ENCODE measurements at places on chromosomes 2 and 18.

- H3K36me3 ChIP-seq, result peaks cover 13% of the 10 kb centered on the region
- no peak overlapping the region for H3K27ac ChIP-seq
- no peak for DNase-seq
- H3K27me3 ChIP-seq, result peaks cover 9% of the 10 kb centered on the region
These were observed 164.6 kb downstream of the TPO start for GRCh38 chr2:1577846-1578245.

- H3K36me3 ChIP-seq, result no peaks in the 10 kb centered on the region
- peaks cover 9% of the 10 kb centered on the region for H3K27me3 ChIP-seq
These were observed 106.9 kb upstream of the CD302 start for GRCh38 chr2:159904959-159905305.

DNA sequence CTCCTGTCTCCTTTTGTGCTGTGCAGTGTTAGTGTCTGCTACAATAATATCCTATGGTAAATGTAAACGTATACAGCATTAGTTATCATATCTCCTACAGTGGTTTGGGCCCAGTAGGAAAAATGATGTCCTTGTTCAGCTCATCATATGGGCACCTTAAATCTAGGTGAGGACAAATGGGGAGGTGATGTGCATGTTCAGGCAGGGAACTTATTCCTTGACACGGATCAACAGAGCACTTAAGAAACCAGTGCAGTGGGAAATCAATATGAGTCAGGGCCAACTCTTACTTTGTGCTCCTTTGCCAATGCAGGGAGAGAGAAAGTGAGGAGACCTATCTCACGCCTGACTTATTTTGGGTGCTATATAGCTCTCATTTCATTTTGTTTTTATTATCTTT, 76.4 kb downstream of the KLHL14 start:
- peaks cover 4% of the 10 kb centered on the region for H3K4me1 ChIP-seq
- H3K4me3 ChIP-seq, result no peak overlapping the region
- H3K27ac ChIP-seq, result no peak overlapping the region
- H3K36me3 ChIP-seq, result no peaks in the 10 kb centered on the region

- peaks cover 14% of the 10 kb centered on the region for H3K4me1 ChIP-seq
- peak overlapping the region; percentile 36 for H3K27ac ChIP-seq
- no peaks in the 10 kb centered on the region for H3K36me3 ChIP-seq
- H3K4me3 ChIP-seq, result no peak overlapping the region
These were observed 158.3 kb downstream of the GLI2 start for GRCh38 chr2:120893811-120894584.

DNA sequence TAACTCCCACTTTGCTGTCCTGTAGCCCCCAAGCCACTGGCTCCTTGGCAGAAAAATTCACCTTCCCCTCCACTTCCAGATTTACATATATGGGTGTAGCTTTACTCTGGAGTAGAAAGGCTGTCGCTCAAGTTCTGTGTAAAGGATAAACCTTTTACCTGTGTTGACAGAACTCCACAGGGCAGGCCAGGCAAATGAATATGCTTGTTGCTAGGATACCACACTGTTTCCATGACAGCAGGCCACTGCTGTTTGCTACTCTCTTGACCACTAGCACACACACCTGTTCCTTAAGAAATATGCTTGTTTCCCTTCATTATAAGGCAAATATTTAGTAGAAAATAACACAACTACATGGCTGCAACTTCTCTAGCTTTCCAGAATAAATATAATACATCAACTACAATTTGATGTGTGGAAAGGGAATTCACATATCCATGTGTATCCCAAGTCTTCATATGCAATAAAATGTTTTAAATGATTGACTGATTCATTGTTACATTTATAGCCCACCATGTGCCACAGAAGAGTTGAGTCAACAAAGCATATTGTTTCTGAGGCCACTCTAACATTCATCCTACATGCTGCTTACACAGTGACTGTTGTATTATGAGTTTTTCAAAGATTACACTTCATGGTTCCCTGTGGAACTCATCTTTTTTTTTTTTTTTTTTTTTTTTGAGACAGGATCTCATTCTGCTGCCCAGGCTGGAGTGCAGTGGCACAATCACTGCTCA, 56.2 kb upstream of the ROCK1 start:
- no peak overlapping the region for H3K4me3 ChIP-seq
- no peaks in the 10 kb centered on the region for H3K4me1 ChIP-seq
- H3K36me3 ChIP-seq, result no peaks in the 10 kb centered on the region
- no peak overlapping the region for H3K27ac ChIP-seq

DNA sequence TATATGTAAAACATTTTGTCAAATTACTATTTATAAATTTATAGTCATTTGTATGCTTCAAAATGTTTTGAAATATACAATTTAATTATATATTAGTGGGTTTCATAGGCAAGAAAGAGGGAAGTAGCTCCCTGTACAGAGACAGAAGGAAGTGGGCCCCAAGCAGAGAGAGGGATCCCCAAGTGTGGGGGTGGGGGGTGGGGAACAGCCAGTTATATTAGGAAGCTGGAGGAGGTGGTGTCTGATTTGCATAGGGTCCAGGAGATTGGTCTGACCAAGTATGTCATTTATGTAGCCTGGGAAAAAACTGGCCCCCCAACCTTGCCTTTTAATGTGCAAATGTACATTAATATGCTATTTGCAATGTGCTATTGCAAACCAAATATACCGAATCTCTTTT, 76.5 kb upstream of the ZSWIM2 start:
- H3K4me3 ChIP-seq, result no peak overlapping the region
- no peak for DNase-seq
- no peaks in the 10 kb centered on the region for H3K27me3 ChIP-seq
- no peaks in the 10 kb centered on the region for H3K36me3 ChIP-seq
- H3K4me1 ChIP-seq, result peaks cover 14% of the 10 kb centered on the region

GRCh38 chr2:109253217-109253616, 124.2 kb downstream of the SH3RF3 start:
- no peak overlapping the region for H3K4me3 ChIP-seq
- peaks cover 2% of the 10 kb centered on the region for H3K27me3 ChIP-seq
- DNase-seq, result no peak
- no peak overlapping the region for H3K27ac ChIP-seq

DNA sequence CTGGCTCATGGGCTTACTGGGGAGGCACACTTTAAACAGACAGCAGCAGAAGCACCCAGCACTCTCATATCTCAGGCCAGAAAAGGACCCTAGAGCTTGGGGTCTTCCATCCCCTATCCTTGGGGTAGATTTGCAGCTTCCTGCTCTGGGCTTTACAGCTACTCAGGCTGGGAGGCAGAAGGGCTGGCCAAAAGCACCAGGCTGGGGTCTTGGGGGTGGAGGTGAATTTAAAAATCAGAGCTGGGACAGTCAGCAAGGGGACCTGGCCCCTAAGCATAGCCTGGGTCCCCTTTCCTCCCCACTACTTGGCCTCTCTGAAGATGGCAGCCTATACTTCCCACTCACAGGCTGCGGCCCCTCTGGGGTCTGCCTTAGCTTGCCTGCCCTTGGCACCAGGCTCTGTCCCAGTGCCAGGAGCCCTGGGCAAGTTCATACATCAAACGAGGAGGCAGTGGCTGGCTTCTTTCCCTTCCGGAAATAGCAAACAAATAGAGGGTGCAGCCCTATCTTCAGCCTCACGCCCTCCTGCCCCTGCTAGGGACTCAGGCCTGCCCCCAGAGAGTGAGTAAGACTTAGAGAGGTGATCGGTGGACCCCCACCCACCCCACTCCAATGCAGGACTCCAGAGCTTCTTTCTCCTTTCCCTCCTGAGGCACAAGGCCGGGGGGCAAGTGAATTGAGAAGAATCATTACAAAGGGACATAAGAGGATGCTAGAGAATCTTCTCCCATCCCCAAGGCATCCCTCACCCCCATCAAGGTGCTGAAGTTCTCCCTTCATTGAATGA, 26.0 kb upstream of the TNS1 start:
- H3K4me3 ChIP-seq, result no peak overlapping the region
- no peak overlapping the region for H3K27ac ChIP-seq
- DNase-seq, result no peak
- peaks cover 8% of the 10 kb centered on the region for H3K4me1 ChIP-seq
- no peaks in the 10 kb centered on the region for H3K36me3 ChIP-seq
- H3K27me3 ChIP-seq, result peaks cover 25% of the 10 kb centered on the region

GRCh38 chr18:77676910-77677309, 427.3 kb downstream of the GALR1 start:
- H3K27me3 ChIP-seq, result peaks cover under 1% of the 10 kb centered on the region
- no peak overlapping the region for H3K27ac ChIP-seq
- H3K36me3 ChIP-seq, result peaks cover 4% of the 10 kb centered on the region
- peaks cover 22% of the 10 kb centered on the region for H3K4me1 ChIP-seq

- H3K36me3 ChIP-seq, result peaks cover 23% of the 10 kb centered on the region
- H3K4me3 ChIP-seq, result no peak overlapping the region
- peak overlapping the region; percentile 61 for H3K27ac ChIP-seq
- DNase-seq, result no peak
- H3K4me1 ChIP-seq, result peaks cover 88% of the 10 kb centered on the region
These were observed 17.0 kb downstream of the SMAD7 start for GRCh38 chr18:48933578-48934414.

- no peaks in the 10 kb centered on the region for H3K36me3 ChIP-seq
- H3K4me3 ChIP-seq, result no peak overlapping the region
- H3K27me3 ChIP-seq, result no peaks in the 10 kb centered on the region
These were observed 20.0 kb upstream of the CAVIN2 start for GRCh38 chr2:191866675-191867506.

- no peak overlapping the region for H3K27ac ChIP-seq
- H3K27me3 ChIP-seq, result no peaks in the 10 kb centered on the region
- H3K4me3 ChIP-seq, result no peak overlapping the region
- peaks cover 26% of the 10 kb centered on the region for H3K4me1 ChIP-seq
These were observed 1500.6 kb upstream of the TMEFF2 start for GRCh38 chr2:193695367-193695766.

DNA sequence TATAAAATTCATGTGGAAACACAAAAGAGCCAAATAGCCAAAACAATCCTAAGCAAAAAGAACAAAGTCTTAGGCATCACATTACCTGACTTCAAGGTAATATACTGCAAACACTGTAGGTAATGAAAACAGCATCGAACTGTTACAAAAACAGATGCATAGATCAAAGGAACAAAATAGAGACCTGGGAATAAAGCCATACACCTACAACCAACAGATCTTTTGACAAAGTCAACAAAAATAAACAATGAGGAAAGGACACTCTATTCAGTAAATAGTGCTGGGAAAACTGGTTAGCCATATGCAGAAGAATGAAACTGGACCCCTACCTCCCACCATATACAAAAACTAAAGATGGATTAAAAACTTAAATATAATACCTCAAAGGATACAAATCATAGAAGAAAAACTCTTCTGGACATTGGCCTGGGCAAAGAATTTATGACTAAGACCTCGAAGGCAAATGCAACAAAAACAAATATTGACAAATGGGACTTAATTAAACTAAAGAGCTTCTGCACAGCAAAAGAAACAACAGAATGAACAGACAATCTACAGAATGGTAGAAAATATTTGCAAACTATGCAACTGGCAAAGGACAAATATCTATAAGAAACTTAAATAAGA, 218.0 kb downstream of the PHLPP1 start:
- DNase-seq, result no peak
- H3K36me3 ChIP-seq, result peaks cover 16% of the 10 kb centered on the region
- H3K27me3 ChIP-seq, result peaks cover 4% of the 10 kb centered on the region
- H3K27ac ChIP-seq, result no peak overlapping the region
- H3K4me1 ChIP-seq, result no peaks in the 10 kb centered on the region
- no peak overlapping the region for H3K4me3 ChIP-seq

- H3K27me3 ChIP-seq, result no peaks in the 10 kb centered on the region
- peaks cover 34% of the 10 kb centered on the region for H3K4me1 ChIP-seq
- H3K36me3 ChIP-seq, result no peaks in the 10 kb centered on the region
- no peak overlapping the region for H3K4me3 ChIP-seq
- peak; percentile 24 for DNase-seq
These were observed 35.3 kb downstream of the GALNT1 start for GRCh38 chr18:35616664-35617423.

- H3K27me3 ChIP-seq, result peaks cover 6% of the 10 kb centered on the region
- H3K4me3 ChIP-seq, result no peak overlapping the region
- H3K4me1 ChIP-seq, result peaks cover 19% of the 10 kb centered on the region
- H3K36me3 ChIP-seq, result peaks cover 18% of the 10 kb centered on the region
- no peak overlapping the region for H3K27ac ChIP-seq
These were observed 5.5 kb downstream of the TMEM177 start for GRCh38 chr2:119684518-119684917.

GRCh38 chr2:39996653-39997080, 217.6 kb upstream of the THUMPD2 start:
- H3K27ac ChIP-seq, result no peak overlapping the region
- H3K36me3 ChIP-seq, result no peaks in the 10 kb centered on the region
- no peak overlapping the region for H3K4me3 ChIP-seq
- peaks cover 12% of the 10 kb centered on the region for H3K4me1 ChIP-seq

DNA sequence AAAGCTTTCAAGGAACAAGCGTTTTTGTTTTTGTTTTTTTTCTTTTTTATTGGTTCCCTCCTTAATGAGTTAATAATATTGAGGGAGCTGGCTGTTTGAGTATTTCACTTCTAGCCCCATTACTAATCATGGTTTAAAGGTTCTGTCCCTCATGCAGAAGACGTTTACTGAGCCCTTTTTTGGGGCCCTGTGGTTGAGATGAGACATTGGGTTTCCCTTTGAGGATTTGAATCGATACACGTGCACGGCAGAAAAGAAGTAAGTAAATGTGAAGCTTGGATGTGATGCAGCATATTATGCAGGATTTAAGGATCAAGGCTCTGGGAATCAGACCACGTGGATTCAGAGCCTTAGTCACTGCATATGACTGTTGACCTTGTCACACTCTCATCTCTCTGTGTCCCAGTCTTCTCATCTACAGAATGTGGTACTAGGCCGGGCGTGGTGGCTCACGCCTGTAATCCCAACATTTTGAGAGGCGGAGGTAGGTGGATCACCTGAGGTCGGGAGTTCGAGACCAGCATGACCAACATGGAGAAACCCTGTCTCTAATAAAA, 1.0 kb upstream of the CHST10 start:
- no peak overlapping the region for H3K27ac ChIP-seq
- peaks cover 6% of the 10 kb centered on the region for H3K27me3 ChIP-seq
- H3K36me3 ChIP-seq, result peaks cover 6% of the 10 kb centered on the region
- peaks cover 20% of the 10 kb centered on the region for H3K4me1 ChIP-seq

DNA sequence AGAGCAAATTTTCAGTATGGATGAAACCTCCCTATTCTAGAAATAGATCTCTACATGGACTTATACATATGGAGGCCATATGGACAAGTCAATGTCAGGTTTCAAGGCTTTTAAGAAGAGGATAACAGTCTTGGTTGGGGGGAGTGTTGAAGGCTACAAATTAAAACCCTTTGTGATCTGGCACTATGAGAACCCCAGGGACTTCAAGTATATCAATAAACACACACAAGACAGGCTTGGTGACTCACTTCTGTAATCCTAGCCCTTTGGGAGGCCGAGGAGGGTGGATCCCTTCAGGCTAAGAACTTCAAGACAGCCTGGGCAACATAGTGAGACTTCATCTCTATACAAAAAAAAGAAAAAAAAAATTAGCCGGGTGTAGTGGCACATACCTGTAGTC, 127.2 kb upstream of the SP5 start:
- peaks cover 2% of the 10 kb centered on the region for H3K27me3 ChIP-seq
- H3K4me3 ChIP-seq, result no peak overlapping the region
- no peaks in the 10 kb centered on the region for H3K36me3 ChIP-seq
- H3K4me1 ChIP-seq, result no peaks in the 10 kb centered on the region

Measured in endothelial cell (in vitro differentiated cells).